Dermis lymphatic vessel endothelial cell (primary cell): ENCODE measurements at places on chromosomes 2 and 18. TPM values are rescaled to one million over a fixed set of nuclear protein-coding genes. Genes with fewer than 3 reads are reported as not detected.

The STARD6 gene
- 0.11 TPM in 1 of 2 replicates, not detected in the other for total RNA-seq

The PRKAG3 gene
- total RNA-seq: not detected in 2 replicates

The FBXO11 gene
- 87.1 and 119 TPM in 2 replicates for total RNA-seq

The DCDC2C gene
- total RNA-seq: not detected in 2 replicates

The FAM228A gene
- 0.09 and 0.43 TPM in 2 replicates for total RNA-seq

The ESPNL gene
- total RNA-seq: not detected in 2 replicates

The TMEM198 gene
- under 0.01 TPM in 1 of 2 replicates, not detected in the other for total RNA-seq

The ADAM23 gene
- total RNA-seq: 0.22 and 0.69 TPM in 2 replicates

The RASGRP3 gene
- 234 and 289 TPM in 2 replicates for total RNA-seq

The ICA1L gene
- 0.98 and 2.2 TPM in 2 replicates for total RNA-seq

The NDC80 gene
- total RNA-seq: 3.8 and 4.9 TPM in 2 replicates

The LRRTM1 gene
- total RNA-seq: not detected in 2 replicates

The RAMP1 gene
- not detected in 2 replicates for total RNA-seq

The CXCR4 gene
- 7.3 and 13.9 TPM in 2 replicates for total RNA-seq

The VWC2L gene
- not detected in 2 replicates for total RNA-seq

The SERPINB11 gene
- not detected in 2 replicates for total RNA-seq

The RAB6C gene
- total RNA-seq: under 0.01 TPM in 1 of 2 replicates, not detected in the other

The DYNAP gene
- not detected in 2 replicates for total RNA-seq

The SLC19A3 gene
- not detected in 2 replicates for total RNA-seq

The PRKCE gene
- total RNA-seq: 18.0 and 28.6 TPM in 2 replicates

The SEPTIN10 gene
- total RNA-seq: 122 and 146 TPM in 2 replicates

The ALPI gene
- not detected in 2 replicates for total RNA-seq
